ENCODE measurements at places on chromosomes 5 and 9.

DNA sequence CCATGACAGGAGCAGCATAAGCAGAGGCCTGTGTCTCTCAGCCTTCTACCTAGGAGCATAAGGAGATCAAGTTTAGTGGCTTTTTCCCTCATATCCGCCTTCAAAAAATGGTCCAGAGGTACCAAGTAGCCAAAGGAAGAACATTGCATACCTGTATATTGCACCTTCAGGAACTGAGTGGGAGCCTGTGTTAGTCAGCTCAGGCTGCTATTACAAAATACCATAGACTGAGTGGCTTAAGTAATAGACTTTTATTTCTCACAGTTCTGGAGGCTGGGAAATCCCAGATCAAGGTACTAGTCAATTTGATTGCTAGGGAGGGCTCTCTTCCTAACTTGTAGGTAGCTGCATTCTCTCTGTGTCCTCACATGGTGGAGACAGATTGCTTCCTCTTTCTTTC is 597.4 kb upstream of the PTGER4 start:
- no peak for DNase-seq

DNA sequence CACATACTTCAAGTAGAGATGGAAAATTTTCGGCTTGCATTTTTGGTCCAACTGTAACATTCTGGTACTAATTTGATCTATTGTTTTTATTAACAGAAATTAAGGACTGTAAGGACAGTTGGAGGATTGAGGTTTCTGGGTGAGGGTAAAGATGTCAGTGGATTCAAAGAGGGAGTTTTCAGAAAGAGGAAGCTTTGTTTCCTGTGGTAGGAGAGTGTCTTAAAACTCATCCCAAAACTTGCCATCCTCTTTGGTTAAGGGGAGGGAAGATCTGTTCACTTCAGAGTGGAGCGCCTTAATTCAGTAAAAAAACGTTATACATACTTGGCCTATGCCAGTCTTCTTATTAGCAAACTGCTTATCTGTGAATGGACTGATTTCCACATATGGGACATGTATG is 13.8 kb downstream of the CNTRL start:
- DNase-seq: no peak

DNA sequence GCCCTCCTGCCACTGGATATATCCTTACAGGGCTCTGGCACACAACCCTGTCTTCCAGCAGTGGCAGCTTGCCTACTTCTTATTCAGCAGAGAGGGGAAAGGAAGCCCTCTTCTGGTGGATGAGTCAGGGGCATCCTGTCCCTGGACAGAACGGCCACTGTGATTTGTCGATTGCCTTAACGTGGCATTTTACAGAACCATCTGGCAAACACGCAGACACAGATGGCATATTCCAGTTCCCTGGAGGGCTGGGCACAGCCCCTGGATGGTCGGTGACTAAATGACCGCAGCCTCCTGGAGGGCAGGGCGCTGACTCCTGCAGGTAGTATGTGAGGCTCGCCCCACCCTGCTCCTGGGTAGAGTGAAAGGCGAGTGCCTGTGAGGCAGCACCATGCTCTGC is 62.1 kb downstream of the DCP2 start:
- DNase-seq: no peak

GRCh38 chr5:14039576-14039975 is 95.1 kb upstream of the DNAH5 start:
- no peak for DNase-seq

DNA sequence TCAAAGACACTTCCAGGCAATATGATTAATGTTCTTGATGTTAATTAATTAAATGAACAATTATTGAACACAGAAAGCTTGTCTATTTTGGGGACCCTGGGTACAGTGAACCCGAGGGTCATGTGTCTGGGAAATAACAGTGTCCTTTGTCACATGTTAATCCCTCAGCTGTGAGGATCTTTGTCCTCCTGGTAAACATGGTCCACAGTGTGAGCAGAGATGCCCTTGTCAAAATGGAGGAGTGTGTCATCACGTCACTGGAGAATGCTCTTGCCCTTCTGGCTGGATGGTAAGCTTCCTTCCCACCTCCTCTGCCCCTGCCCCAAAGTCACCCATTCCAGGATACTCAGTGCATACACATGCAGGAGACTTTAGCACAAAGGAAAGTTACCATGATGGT is 107.9 kb downstream of the MEGF10 start:
- DNase-seq: no peak

- DNase-seq: no peak
Observed at GRCh38 chr9:137516144-137516917, 33.9 kb downstream of the PNPLA7 start.
